ENCODE measurements at places on chromosomes 4 and X.

DNA sequence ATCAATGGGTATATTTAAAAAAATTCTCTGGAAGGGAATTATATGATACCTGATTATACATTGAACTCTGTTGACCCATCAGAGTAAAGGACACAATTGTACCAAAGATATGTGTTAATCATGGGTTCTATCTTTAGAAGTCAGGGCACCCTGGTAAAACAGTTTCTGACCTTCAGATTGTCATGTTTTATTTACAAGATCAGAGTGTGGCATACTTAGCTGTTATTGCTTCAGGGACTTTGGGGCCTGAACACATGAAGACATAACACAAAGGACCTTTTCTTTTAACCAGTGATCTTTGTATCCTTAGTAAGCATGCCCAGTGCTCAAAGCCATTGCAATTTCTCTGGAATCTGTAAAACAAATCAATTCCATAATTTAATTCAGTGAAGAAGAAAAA, 204.8 kb upstream of the RPS6KA3 start:
- DNase-seq = no peak

DNA sequence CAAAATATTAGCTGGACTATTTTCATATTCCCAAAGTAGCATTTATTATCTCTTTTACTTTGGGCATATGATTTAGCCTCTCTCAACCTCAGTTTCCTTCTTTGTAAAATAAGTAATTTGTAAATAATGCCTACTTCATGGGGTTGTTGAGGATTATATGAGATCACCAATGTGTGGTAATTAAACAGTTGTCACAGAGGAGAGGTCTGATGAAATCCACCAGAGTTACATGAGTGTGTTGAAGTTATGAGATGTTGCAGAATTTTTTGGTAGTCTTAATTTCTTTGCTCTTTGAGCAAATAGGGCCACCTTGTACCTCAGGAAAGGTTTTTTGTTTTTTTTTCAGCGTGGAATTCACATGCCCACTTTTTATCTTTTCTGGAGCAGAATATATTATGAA, 1.4 kb downstream of the COX7B start:
- no peak for DNase-seq

DNA sequence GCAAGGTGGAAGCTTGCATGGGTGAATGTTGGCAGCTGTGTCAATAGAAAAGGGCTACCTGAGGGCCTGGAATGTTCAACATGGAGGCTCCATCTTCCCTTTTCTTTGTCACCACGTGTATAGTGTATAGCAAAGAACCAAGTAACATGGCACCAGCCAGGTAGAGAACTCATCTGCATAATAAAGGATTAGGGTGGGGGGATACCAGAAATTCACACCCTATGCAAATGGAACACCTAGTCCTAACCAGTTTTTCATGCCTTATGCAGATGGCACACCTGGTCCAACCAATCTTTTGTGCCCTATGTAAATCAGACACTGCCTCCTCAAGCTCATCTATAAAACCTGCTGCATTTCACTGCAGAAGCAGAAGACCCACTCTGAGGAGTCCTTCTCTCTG, 169.6 kb upstream of the GLRA2 start:
- no peak for DNase-seq

DNA sequence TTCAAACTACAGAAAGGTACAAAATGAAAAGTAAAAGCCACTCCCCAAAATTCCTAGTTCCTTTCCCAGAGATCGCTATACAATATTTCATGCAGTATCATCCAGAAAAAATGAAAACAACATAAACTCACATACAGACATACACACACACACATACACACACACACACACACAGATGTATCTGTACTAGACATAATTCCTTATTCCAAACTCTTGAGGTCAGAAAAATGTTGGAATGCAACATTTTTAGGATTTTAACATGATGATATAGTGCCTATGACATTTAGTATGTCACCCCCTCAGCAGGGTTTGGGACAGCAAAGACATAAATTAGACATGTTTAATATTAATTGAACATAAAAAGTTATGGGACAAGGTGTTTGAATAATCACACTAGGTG, 73.4 kb upstream of the LHFPL1 start:
- no peak for DNase-seq

- no peak for DNase-seq
These were observed 37.6 kb upstream of the SHISA3 start for GRCh38 chr4:42359711-42360110.

GRCh38 chr4:148634476-148634875, 192.3 kb upstream of the NR3C2 start:
- DNase-seq = no peak

- no peak for DNase-seq
These were observed 189.1 kb downstream of the PCDH18 start for GRCh38 chr4:137343221-137343620.

GRCh38 chr4:155468282-155468681, 91.5 kb upstream of the MAP9 start:
- no peak for DNase-seq

- DNase-seq = no peak
These were observed 17.8 kb upstream of the CHIC2 start for GRCh38 chr4:54082168-54082567.

- DNase-seq = no peak
These were observed 166.1 kb downstream of the EFNB1 start for GRCh38 chrX:68994891-68995255.

DNA sequence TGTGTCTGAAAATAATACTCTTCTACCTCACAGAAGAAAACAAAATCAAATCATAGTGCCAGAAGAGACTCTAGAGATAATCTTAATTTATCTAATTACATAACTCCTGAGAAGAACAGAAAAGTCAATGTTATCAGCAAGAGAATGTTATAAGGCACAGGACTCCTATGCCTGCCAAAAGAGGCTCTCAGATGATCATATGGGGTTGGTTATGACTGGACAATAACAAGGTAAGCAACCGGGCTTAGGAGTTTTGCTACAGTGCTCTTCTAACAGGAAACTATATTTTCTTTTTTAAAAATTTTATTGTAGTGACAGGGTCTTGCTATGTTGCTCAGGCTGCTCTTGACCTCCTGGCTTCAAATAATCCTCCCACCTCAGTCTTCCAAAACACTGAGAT, 3.5 kb upstream of the C4orf17 start:
- DNase-seq = no peak
